ENCODE measurements at places on chromosomes 11 and 22.

DNA sequence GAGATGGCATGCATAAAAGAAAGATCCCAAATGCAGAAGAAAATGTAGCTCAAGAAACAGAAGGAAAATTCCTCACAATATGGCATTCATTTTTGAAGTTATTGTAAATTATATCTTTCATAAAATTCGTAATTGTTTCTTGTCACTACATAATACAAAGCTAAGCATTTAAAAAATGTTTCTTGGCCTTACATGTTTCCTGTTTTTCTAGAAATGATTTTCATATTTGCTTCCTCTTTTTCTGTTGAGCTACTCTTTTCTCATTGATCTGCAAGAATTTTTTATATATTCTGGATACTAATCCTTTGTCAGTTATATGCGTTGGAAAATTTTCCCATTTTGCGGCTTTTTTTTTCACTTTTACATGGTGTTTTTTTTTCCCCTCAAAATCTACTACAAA, 48.0 kb downstream of the ENTHD1 start:
- DNase-seq: no peak

DNA sequence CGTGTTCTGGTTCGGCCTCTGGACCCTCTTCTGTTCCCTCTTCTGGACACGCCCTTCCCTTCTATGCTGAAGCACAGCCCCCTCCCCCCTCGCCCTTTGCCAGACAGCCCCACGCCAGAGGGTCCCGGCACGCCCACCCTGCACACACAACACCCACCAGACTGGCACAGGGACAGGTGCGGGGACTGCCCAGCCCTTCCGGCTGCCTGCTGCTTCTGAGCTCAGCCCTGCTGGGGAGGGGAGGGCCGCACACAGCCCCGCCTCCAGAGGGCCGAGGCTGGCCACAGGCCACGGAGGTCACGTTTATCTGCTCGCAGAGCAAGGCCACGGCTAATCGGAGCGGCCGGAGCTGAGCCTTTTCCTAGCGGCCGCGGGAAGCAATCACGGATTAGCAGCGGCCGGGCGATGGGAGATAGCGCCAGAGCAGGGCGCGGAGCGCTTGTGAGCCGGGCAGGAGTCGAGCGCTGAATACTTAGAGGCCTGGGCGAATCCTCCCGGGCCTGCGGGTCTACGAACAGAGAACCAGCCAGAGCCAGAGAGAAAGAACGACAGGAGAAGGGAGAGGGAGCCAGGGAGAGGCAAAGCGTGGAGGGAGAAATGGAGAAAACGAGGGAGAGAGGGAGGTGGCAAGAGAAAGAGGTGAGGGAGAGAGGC, 21.5 kb downstream of the OTUB1 start:
- no peak for DNase-seq

DNA sequence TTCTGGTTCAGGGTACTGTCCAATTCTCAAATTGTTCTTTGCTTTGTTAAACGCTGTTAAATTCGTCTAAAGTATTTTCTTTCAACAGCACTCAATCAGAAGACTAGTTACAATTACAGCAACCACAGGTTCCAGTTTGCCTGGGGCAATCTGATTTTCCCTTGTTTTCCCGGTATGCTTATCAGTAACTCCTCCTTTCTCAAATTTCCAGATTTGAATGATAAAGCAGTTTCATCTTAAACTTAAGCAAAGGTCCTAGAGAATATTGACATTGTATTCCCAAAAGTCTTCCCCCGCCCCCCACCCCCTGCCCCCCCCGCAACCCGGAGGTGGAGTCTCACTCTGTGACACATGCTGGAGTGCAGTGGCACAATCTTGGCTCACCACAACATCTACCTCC, 10.5 kb upstream of the USP28 start:
- peak; percentile 45 for DNase-seq

GRCh38 chr11:72831521-72832300, 17.5 kb downstream of the ATG16L2 start:
- DNase-seq: peak; percentile 23

- no peak for DNase-seq
Measured at GRCh38 chr11:83257761-83258168, 28.4 kb downstream of the CCDC90B start.

DNA sequence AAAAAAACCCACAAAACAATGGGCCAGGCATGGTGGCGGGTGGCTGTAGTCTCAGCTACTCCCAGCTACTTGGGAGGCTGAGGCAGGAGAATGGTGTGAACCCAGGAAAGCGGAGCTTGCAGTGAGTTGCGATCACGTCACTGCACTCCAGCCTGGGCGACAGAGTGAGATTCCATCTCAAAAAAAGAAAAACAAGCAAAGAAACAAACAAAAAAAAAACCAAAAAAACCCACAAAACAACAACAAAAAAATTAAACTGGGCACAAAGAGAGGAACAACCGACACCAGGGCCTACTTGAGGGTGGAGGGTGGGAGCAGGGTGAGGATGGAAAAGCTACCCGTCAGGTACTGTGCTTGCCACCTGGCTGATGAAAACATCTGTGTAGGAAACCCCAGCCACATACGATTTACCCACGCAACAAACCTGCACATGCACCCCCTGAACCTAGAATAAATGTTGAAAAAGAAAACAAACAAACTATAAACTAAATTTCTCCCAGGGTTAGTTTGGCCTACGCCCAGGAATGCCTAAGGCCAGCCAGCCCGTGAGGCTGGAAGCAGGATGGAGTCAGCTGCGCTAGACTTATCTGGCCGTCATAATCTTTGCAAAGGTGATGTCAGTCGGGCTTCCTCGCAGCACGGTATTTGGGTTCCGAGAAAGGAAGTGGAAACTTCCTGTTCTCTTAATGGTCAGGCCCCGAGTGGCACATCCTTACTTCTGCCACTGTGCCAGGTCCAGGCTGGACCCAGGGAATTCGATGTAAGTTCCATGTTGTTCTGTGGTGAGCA, 21.9 kb upstream of the CYB5R3 start:
- DNase-seq: no peak

- DNase-seq: no peak
Measured at GRCh38 chr11:8800520-8801110, 110.4 kb upstream of the AKIP1 start.

- DNase-seq: no peak
Measured at GRCh38 chr22:17922925-17923903, 101.1 kb downstream of the MICAL3 start.

DNA sequence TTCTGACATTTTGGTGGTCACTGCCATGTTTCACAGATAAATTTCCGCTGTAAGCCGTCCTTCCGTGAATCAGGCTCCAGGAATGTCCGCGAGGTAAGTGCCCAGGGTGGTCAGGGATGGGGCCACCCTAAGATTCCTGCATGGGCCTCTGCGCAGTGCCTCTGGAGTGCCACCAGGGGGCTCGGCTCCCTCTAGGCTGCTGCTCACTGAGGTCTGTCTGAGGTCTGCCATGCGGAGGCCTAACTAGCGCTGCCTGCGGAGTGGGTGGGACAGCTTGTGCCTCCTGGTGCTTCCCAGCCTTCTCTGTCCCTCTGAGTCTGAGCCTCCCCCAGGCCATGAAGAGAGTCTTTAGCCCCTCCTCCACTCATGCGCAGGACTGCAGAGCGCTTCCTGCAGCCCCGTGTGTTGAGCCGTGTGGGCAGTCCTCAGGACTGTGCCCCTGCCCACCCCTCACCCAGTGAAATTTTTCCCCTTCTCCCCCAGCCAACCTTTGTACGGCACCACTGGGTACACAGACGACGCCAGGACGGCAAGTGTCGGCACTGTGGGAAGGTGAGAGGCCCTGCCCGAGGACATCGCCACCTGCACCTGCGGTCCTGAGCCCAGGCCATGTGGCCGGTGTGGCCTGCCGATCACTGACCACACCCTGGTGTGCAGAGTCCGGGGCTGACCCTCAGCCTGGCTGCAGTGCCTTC, 11.9 kb upstream of the MDK start:
- no peak for DNase-seq

- DNase-seq: no peak
Measured at GRCh38 chr11:93017821-93018690, 48.6 kb downstream of the MTNR1B start.

GRCh38 chr11:57787920-57788702, 26.5 kb downstream of the CTNND1 start:
- no peak for DNase-seq

GRCh38 chr11:67389477-67389876, 2.3 kb upstream of the RAD9A start:
- DNase-seq: no peak

- DNase-seq: no peak
Measured at GRCh38 chr11:37988031-37988430, 1390.0 kb upstream of the RAG2 start.

- no peak for DNase-seq
Measured at GRCh38 chr11:45037434-45038005, 86.8 kb upstream of the TP53I11 start.

- no peak for DNase-seq
Measured at GRCh38 chr11:60455531-60456042, at the start of gene MS4A1. TSS of gene MS4A1 (plus strand) at chr11:60455847. CDS start at chr11:60462375, 6,528 bp downstream.

DNA sequence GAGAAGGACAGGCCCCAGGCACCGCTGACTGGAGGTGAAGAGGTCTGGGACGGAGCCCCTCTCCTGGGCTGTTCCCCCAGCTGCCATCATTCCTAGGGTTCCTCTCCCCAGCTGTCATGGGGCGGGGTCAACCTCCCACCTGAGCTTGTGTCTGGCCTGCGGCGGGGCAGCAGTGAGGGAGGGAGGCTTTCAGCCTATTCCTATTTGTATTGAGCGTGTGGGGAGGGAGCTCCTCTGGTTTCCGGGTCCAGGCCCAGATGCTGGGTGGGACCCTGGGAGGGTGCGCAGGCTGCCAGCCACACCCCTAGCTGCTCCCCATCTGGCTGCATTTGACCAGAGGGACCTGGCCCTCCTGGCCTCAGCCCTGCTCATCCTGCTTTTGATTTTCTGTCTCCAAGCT, 13.7 kb downstream of the TSPAN4 start:
- DNase-seq: no peak

GRCh38 chr11:9693801-9694553, 30.1 kb downstream of the SWAP70 start:
- no peak for DNase-seq

DNA sequence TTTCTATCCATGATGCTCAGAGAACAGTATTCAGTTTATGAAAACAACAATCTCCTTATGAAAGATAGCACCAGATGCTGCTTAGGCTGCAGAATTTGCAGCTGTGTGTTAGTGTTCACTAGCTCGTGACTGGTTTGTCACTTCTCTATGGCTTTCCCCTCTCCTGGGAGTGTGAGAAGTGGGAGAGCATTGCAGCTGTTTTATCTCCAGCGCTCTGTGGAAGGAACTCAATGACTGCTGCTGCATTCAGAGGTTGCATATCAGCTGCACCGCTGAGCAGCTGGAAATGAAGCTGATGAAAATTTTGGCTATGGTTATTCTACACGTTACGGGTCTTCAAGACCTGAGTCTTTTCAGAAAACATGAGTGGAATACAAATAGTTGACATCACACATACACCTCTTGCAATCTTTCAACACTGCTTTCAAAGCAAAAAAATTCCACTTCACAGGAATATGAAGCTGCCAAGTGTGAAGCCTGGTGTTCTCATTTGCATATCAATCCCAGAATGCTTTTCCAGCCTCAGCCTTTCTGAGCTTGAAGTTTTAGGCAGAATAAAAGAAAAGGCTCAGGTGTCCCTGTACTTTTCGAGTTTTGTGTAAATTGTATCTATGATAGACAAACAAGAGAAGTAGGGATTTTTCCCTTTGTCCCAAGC, 149.3 kb upstream of the DDI1 start:
- DNase-seq: no peak
